ENCODE measurements at places on chromosomes 2 and 18.

DNA sequence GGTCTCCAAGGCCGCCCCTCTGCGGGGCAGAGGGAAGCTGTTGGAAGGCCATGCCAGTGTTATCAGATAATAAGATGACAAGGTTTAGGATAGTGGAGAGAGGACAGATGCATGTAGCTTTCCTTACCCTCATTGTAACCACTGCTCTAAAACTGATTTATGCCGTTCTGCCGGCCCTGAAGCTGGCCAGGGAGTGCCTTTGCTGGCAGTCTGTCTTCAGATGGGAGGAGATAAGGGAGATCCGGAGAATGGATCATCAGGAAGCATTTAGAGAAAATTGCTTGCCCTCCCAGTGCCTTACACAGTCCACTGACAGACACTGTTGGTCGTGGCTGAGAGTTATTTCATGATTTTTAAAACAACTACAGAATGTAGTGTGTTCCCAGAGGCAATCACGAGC lies 35.4 kb upstream of the MYO3B start:
- DNase-seq: no peak

DNA sequence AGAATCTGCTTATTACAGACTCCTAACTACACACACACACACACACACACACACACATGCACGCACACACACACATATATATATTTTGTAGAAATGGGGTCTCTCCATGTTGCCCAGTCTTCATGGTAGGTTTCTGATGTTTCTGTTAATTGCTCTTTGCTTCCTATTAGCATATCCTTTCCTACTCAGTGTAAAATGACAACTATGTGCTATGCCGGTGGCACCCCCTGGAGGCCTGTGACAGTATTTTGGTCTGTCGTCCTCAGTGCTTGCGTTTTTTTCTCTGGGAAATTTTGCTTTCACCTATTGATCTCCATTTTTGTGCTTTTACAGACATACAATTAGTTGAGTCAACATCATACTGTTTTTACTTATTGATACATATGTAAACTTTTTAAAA lies 322.1 kb downstream of the LRRTM1 start:
- DNase-seq: no peak

GRCh38 chr2:56768973-56769372 lies 585.2 kb downstream of the CCDC85A start:
- DNase-seq: no peak

GRCh38 chr2:47485751-47486300 lies 82.9 kb downstream of the MSH2 start:
- no peak for DNase-seq

DNA sequence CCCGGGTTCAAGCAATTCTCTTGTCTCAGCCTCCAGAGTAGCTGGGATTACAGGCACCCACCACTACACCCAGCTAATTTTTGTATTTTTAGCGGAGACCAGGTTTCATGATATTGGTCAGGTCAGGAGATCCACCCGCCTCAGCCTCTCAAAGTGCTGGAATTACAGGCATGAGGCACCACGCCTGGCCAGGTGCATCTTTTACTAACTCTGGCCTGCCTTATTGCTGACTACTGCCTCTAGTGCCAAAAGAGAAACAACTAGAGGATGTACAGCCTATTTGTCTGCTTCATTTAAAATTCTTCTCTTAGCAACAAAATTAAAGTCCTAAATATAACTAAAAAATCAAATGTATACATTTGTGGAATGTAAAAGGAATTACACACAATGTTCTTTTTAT lies 115.4 kb downstream of the BMPR2 start:
- DNase-seq: no peak

DNA sequence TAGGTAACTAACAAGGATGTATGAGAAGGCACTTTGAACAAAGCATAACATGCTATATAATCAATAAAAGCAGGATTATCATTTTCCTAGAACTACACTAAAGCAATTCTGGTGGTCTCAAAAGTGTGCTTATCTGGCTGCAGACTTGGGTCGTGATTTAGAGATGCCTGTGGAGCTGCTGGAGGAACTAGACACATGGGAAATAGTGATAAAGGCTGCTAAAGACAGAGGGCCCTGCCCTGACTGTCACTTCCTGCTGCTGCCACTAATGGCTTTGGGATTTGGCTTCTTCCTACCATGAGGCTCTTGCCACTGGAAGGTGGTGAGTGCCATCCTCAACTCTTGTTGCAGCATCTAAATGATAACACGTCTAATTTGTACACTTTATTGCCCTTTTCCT lies 22.5 kb downstream of the TMEM178A start:
- no peak for DNase-seq

GRCh38 chr2:9423922-9424272 lies 443 bp downstream of the CPSF3 start:
- DNase-seq: no peak

DNA sequence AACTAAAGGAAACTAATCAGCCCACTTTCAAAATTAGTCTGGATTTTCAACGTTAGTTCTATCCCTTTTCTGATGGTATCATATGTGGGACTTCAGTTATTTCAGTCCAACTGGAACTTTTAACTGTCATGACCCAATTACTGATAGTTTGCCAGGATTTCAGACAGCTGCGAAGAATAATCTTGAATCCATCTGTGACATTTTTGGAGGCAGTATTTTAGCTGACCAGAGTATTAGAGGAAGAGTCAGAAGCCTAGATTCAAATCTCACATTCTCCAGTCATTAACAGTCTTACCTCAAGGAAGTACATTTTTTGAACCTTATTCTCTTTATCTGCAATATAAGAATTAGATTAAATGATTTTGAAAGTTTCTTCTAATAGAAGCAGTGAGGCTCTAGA lies 81.3 kb downstream of the PTRHD1 start:
- no peak for DNase-seq

- no peak for DNase-seq
Measured at GRCh38 chr18:37309861-37310260, 255.7 kb downstream of the CELF4 start.

DNA sequence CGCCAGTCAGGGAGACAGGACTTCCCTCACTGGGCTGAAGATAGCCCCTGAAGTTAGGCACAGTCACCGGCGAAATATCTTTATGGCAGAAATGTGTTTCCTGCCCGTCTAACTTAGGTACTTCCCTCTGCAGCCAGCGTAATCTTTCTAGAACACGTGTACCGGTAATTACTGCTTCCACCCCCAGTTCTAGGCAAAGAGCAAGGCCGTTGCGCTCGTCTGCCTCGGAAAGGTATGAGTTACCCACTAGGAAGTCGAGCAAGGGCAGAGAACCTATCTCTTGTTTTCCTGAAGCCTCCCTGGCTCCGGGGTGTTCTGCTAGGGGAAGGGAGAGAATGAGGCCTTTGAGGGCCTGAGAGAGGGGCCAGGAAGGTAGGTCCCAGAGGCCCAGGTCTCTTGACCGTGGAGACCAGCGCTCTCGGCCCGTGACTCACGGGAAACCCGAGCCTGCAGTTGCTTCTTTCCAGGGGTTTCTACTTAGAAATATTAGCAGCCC lies 70.0 kb downstream of the TWSG1 start:
- no peak for DNase-seq

- DNase-seq: no peak
Measured at GRCh38 chr2:45781464-45781811, 130.0 kb downstream of the PRKCE start.

DNA sequence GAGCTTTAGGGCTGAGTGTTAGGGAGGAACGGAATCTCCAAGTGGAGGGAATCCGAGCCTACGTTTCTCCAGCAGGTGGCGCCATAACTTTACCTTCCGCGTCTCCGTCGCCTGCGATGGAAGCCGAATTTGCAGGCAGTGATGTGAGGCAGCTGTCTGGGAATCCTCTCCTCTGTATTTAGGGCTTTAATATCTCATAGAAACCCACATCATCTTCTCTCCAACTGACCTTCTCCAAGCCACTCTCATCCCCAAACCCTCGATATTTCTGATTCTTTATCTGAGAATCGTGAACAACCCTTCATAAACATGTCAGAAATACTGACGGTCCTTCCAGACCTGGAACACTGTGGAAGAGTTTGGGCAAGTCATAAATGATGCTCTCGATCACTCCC lies 27.5 kb downstream of the SIX2 start:
- DNase-seq: no peak

GRCh38 chr2:31228717-31229116 lies 5.2 kb upstream of the EHD3 start:
- no peak for DNase-seq

DNA sequence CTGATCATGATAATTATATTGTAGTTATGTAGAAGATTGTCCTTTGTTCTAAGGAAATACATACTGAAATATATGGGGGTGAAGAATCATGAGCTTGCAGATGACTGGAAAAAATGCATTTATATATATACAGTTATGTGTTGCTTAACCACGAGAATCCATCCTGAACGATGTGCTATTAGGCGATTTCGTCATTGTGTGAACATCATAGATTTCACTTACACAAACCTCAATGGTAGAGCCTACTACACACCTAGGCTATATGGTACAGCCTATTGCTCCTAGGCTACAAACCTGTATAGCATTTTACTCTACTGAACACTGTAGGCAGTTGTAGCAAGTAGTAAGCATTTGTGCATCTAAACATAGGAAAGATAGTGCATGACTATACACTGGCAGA lies 2.6 kb upstream of the ACAA2 start:
- DNase-seq: no peak

GRCh38 chr2:104481341-104481740 lies 372.6 kb upstream of the POU3F3 start:
- no peak for DNase-seq

DNA sequence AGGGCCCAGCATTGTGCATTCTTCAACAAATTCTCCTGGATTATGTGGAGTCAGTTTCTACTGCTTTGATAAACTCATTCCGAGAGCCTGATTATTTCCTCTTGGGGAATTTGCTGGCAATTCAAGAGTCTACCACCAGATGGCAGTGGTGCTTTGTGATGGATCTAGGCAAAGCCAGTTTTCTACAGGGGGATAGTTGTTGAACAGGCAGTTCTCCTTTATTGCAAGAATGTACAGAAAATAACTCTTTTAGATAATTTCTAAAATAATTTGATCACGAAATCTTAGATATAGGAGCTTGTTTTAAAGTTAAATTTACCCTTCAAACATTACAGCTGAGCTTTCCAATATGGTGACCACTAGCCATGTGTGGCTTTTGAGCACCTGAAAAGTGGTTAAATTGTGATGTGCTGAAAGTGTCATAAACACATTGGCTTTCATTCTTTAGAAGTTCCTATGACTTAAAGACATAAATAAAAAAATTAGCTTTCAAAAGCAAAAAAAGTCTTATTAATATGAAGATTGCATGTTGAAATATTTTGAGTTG lies 66.7 kb upstream of the HAAO start:
- DNase-seq: peak; percentile 41

GRCh38 chr2:165902934-165903333 lies 50.6 kb downstream of the TTC21B start:
- DNase-seq: no peak

DNA sequence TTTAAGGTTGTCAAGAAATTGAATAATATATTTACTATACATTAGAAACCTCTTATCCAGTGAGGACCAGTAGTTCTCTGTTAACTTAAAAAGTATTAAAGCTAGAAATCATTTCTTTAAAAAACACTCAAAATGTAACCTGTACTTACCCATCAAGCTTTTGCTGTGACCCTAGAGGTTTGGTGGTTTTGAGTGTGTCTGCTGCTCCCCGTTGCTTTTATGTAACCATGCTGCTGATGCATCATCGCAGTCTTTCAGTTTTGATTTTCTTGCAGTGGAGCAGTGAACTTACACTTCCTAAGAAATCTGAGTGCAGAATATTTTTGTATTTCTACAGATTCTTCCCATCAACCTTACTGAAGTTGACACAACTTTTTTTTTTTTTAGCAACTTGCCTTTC lies 34.2 kb downstream of the MRPS9 start:
- DNase-seq: no peak

- DNase-seq: no peak
Measured at GRCh38 chr2:158598862-158599517, 142.2 kb downstream of the PKP4 start.

DNA sequence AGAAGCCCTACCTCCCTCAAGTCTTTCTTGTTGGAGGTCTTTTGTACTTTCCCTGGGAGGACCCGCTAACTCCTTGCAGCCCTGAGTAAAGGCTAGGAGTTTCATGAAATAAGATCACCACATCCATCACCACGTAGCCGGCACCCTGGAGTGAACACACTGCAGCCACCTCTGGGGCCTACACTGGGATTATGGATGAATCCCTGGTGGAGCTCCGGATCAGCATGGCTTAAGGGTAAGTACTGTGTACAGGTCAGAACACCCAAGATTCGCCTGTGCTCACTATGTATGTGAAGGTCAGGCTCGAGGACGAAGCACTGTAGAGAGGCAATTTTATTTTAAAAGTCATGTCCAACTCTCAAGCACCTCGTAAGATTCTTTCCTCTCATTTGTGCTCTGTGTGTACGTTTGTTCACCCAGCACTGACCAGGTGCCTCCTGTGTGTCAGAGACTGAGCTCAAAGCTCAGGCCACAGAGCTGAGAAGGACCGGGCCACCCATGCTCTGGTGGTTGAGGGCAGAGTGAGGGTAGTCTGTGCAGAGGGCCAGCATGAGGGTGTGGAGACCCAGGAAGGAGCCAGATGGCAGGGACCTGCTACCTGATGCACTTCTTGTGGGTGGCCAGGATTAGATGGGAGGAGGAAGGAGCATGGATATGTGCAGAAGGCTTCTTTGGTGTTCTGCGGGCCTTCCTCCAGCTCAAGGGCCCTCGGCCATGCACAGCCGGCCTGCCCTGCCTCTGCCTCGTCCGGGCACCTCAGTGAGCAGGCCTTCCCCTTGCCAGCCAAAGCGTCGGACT lies 66.7 kb upstream of the TFCP2L1 start:
- no peak for DNase-seq

DNA sequence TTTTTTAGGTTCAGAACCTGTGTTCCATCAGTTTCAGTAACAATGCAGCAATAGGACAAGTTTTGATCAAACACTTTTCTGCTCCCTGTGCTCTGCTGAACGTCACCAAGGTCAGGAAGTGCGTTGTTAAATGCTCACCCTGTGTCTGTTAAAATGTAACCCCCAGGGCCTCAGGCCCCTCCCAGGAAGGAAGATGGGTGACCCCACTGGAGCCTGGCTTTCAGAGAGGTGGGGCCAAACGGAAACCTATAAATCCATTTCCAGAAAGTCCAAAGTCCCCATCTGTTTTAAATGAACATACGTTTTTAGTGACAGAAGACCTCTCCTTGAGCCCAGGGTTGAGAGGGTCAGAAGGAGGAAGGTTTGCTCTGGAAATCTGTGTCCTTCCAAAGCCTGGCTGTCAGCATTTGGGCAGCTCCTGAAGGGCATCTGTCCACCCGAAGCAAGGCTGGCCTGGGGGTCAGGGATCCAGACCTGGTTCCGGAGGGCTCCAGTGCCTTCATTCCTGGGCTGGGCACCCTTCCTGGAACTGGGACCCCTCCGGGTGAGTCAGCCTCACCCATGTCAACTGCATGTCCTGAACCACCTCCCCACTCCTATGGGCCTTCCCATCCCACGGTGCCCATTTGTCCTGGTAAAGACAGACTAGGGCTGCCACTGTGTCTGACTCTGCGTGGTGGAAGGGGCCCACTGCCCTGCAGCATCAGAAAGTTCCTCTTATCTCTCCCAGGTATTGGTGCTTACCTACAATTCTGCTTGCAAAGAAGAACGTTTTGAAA lies 117.4 kb upstream of the COPS8 start:
- DNase-seq: no peak

- no peak for DNase-seq
Measured at GRCh38 chr2:236928380-236929037, 157.2 kb upstream of the COPS8 start.

All from stimulated activated CD8-positive, alpha-beta memory T cell treated with anti-CD3 and anti-CD28 coated beads, Interleukin-15, amount 100 ng/mL, for 4 hours (primary cell).